ENCODE measurements at places on chromosomes 7 and 10. TPM values are rescaled to one million over a fixed set of nuclear protein-coding genes. Genes with fewer than 3 reads are reported as not detected.

Gene AGMO
- total RNA-seq, result 0.17 TPM

Gene FHIP2A
- total RNA-seq, result 41.6 TPM

GRCh38 chr7:5596046-5596895, 172.6 kb upstream of the TNRC18 start:
- H3K27me3 ChIP-seq, result no peaks in the 10 kb centered on the region
- DNase-seq, result peak; percentile 96
- no peaks in the 10 kb centered on the region for H3K36me3 ChIP-seq

Gene AEBP1
- 153 TPM for total RNA-seq

GRCh38 chr7:74365322-74366022, 76.3 kb downstream of the CLIP2 start:
- no peak for DNase-seq
- no peak overlapping the region for H3K4me3 ChIP-seq
- H3K4me1 ChIP-seq, result peaks cover 8% of the 10 kb centered on the region
- H3K27ac ChIP-seq, result peak overlapping the region; percentile 22
- H3K36me3 ChIP-seq, result peaks cover 5% of the 10 kb centered on the region

Gene ANKMY2
- total RNA-seq, result 18.5 TPM

DNA sequence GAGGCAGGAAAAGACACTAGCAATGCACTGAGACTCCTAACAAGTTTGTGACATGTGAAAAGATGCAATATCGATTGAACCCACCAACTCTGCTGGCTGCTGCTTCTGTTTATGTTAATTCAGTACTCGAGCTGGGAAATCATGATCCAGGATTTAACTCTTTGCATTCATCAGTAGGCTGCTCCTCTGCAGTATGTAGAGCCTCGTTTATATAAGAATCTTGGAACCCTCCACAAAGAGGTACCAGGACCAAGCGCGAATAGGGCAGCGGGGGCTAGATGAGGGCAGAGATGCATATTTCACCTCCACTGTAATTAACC, 7.8 kb downstream of the PRKAG2 start:
- H3K4me1 ChIP-seq, result peaks cover 37% of the 10 kb centered on the region
- no peak overlapping the region for H3K4me3 ChIP-seq
- DNase-seq, result no peak
- H3K36me3 ChIP-seq, result no peaks in the 10 kb centered on the region
- H3K27ac ChIP-seq, result peak overlapping the region; percentile 74

- H3K4me3 ChIP-seq, result no peak overlapping the region
- peak overlapping the region; percentile 40 for H3K27ac ChIP-seq
Measured at GRCh38 chr7:43764039-43764761, 5.7 kb downstream of the BLVRA start.

Gene ITPRID1
- total RNA-seq, result not detected

- H3K36me3 ChIP-seq, result peaks cover 6% of the 10 kb centered on the region
- H3K4me3 ChIP-seq, result no peak overlapping the region
- DNase-seq, result no peak
- H3K27me3 ChIP-seq, result no peaks in the 10 kb centered on the region
- peaks cover 98% of the 10 kb centered on the region for H3K4me1 ChIP-seq
Measured at GRCh38 chr7:30143748-30144251, 9.0 kb downstream of the MTURN start.

- no peak overlapping the region for H3K27ac ChIP-seq
- no peaks in the 10 kb centered on the region for H3K36me3 ChIP-seq
- H3K4me1 ChIP-seq, result no peaks in the 10 kb centered on the region
- DNase-seq, result no peak
- no peak overlapping the region for H3K4me3 ChIP-seq
- no peaks in the 10 kb centered on the region for H3K27me3 ChIP-seq
Measured at GRCh38 chr7:149823191-149823630, 15.0 kb upstream of the ZNF862 start.

Gene EN2
- total RNA-seq, result 0.06 TPM

DNA sequence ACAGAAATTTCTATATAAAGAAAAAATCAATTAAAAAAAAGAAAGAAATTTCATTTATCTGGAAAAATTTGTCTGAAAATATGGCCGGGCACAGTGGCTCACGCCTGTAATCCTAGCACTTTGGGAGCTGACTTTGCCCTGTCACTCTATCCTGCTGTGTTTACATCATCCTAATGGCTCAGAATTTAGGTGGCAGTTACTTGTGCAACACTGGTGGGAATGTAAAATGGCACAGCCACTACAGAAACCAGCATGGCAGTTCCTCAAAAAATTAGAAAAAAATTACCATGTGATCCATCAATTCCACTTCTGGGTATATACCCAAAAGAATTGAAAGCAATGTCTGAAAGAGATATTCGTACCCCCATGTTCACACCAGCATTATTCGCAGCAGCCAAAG, 405.2 kb upstream of the AUTS2 start:
- no peak overlapping the region for H3K4me3 ChIP-seq
- H3K27me3 ChIP-seq, result no peaks in the 10 kb centered on the region
- no peak for DNase-seq
- H3K27ac ChIP-seq, result no peak overlapping the region

Gene FOXP2
- total RNA-seq, result 42.9 TPM

DNA sequence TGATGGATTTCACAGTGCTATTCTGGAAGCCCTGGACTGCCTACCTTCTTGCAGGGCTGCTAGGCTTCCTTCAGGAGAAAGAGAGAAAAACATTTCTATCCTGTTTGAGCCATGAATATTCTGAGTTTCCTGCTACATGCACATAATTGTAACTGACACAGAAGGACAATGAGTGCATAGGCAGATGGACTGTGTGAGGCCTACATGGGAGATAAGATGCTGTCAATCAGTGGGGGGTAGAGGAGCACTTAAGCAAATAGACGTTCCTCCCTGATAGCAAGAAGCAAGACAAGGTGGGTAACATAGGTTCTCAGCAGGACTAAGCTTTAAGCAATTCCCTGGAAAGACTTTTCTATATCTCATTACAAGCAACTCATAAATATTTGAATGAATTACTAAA, 11.6 kb downstream of the ALDH18A1 start:
- H3K4me1 ChIP-seq, result no peaks in the 10 kb centered on the region
- no peaks in the 10 kb centered on the region for H3K27me3 ChIP-seq
- peaks cover 63% of the 10 kb centered on the region for H3K36me3 ChIP-seq
- H3K4me3 ChIP-seq, result no peak overlapping the region

GRCh38 chr10:21194510-21194993, 297.4 kb upstream of the NEBL start:
- no peaks in the 10 kb centered on the region for H3K36me3 ChIP-seq
- no peaks in the 10 kb centered on the region for H3K4me1 ChIP-seq
- H3K4me3 ChIP-seq, result no peak overlapping the region
- no peaks in the 10 kb centered on the region for H3K27me3 ChIP-seq

- no peaks in the 10 kb centered on the region for H3K4me1 ChIP-seq
- no peaks in the 10 kb centered on the region for H3K36me3 ChIP-seq
- H3K27me3 ChIP-seq, result no peaks in the 10 kb centered on the region
Measured at GRCh38 chr10:59949608-59950007, 43.3 kb upstream of the CCDC6 start.

Gene PRPS1L1
- not detected for total RNA-seq

DNA sequence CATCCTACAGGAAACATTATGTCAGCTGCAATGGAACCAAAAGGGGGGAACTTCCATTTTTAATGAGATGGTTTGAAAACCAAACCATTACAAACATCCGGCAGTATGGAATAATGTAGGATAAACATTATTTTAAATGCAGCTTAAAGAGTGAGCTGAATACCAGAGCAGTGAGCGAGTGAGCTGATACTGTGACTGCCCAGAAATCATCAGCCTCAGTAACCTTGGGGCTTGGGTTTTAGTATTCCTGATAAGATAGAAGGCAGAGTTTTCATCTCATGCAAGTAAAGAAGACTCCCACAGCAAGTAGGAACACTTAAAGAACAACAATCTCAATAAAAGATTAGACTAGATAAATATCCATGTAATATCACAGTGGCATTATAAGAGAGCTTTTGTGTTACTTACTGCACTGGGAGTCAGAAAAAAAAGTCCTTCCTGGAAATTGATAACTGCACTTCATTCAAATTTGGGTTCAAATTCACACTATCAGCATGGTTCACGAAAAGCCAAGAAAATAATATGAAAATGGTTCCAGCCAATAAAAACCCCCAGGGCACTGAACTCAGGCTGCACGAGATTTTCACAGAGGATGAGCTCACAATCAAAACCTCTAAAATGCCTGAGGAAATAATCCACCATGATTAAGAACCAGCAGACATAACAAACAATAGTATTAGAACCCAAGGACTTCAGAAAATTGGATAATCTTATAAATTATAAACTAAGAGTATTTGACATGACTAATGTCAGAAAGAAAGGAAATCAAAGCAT, 115.7 kb downstream of the MTPAP start:
- H3K4me3 ChIP-seq, result no peak overlapping the region
- H3K27ac ChIP-seq, result no peak overlapping the region
- no peaks in the 10 kb centered on the region for H3K27me3 ChIP-seq
- no peaks in the 10 kb centered on the region for H3K4me1 ChIP-seq
- H3K36me3 ChIP-seq, result no peaks in the 10 kb centered on the region

- no peaks in the 10 kb centered on the region for H3K36me3 ChIP-seq
- H3K4me1 ChIP-seq, result no peaks in the 10 kb centered on the region
- H3K27me3 ChIP-seq, result no peaks in the 10 kb centered on the region
Measured at GRCh38 chr7:16295558-16295957, 125.8 kb downstream of the CRPPA start.

DNA sequence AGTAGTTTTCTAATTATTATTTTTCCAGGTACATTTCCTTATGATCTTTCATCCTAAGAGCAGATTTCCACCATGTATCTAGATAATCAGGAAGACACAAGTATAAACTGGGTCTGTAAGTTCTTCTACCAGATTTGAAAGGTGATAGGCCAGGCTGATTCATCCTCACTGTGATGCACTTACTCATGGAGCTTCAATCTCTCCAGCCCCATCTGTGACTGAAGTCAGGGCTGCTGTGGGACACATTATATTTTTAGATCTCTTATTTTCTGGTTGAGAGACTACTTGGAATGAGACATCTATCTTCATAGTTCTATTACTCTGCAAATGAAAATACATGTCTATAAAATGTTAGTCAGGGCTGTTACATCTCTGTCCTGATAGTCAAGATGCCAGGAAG, 85.5 kb upstream of the SLC25A13 start:
- no peaks in the 10 kb centered on the region for H3K36me3 ChIP-seq
- DNase-seq, result no peak
- no peak overlapping the region for H3K4me3 ChIP-seq
- H3K4me1 ChIP-seq, result no peaks in the 10 kb centered on the region

Gene CRYGN
- 0.33 TPM for total RNA-seq

- no peak overlapping the region for H3K4me3 ChIP-seq
- peak; percentile 68 for DNase-seq
- H3K27me3 ChIP-seq, result no peaks in the 10 kb centered on the region
- no peaks in the 10 kb centered on the region for H3K4me1 ChIP-seq
Measured at GRCh38 chr10:126500185-126500584, 111.9 kb upstream of the ADAM12 start.

Gene TLX1
- not detected for total RNA-seq

- H3K4me3 ChIP-seq, result no peak overlapping the region
- peaks cover 18% of the 10 kb centered on the region for H3K4me1 ChIP-seq
- no peak for DNase-seq
- H3K36me3 ChIP-seq, result no peaks in the 10 kb centered on the region
Measured at GRCh38 chr10:24465124-24465874, 256.4 kb downstream of the KIAA1217 start.

Measured in esophagus muscularis mucosa (tissue), 4 donors.